Central memory CD4-positive, alpha-beta T cell (primary cell): ENCODE measurements at places on chromosomes 7 and 10.

DNA sequence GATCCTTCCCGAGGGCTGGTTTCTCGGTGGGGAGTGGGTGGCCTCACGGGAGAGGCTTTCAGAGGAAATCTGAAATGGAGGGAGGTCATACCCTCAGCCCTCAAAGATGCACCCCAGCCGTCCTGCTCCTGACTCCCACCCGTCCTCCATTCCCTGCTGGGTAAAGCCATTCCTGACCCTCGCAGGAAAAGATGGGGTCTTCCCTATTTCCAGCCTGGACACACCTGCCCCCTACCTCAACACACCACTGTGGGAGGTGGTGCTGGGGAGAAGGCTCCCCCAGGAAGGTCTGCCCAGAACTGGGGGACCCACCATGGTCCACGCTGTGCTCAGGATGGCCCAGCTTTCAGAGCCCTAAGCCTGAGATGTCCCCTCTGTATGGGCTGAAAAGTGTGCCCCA lies 86.9 kb downstream of the CHST15 start:
- no peak for DNase-seq

DNA sequence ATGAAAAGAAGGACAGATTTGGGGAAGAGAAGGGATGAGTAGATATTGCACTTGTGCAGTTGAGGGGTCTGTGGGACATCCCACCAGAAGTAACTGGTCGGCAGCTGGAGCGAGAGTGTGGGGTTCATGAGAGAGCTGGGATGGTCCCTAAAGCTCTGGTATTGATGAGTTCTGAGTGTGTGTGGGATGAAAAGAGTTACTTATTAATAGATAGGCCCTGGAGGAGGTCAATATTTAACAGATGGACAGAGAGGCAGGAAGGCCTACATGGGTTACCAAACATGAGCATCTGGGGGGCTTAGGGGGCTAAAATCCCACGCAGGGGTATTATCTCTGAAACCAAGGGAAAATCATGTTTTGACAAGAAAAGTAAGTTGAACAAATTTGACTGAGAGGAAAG lies 95.7 kb upstream of the SFMBT2 start:
- no peak for DNase-seq

DNA sequence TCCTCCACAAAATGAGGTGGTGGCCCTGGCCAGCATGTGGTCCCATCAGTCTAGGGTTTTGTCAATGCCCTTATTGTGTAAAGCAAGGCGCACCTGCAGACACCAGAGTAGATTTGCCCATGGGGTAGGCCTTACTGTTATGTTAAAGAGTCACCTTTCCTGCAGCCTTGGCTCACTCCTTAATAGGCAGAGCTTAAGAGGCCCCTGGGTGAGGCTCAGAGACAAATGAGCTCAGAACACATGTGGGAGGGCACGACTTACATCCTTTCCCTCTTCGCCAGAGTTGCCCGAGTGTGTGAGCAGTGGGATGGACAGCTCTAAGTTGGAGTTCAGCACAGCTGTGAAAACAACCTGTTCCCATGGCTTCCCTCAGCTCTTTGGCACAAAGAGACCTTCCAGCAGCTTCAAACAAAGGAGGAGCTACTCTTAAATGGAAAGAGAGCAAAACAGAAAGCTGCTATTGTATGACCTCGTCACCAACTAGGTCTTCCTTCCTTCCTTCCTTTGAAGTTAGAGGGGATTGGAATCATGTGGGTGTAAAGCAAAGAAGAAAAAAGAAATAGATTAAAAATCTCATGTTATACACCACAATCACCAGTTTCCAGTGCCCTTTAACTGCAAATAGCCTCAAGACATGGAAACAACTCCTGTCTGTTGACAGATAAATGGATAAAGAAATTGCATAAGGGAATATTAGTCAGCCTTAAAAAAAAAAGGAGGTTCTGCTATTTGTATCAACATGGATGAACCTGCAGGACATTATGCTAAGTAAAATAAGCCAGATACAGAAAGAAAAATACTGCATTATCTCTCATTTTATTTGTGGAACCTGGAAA lies 11.9 kb upstream of the XPNPEP1 start:
- peak; percentile 53 for DNase-seq

GRCh38 chr7:51165337-51165736 lies 151.3 kb downstream of the COBL start:
- DNase-seq = no peak

DNA sequence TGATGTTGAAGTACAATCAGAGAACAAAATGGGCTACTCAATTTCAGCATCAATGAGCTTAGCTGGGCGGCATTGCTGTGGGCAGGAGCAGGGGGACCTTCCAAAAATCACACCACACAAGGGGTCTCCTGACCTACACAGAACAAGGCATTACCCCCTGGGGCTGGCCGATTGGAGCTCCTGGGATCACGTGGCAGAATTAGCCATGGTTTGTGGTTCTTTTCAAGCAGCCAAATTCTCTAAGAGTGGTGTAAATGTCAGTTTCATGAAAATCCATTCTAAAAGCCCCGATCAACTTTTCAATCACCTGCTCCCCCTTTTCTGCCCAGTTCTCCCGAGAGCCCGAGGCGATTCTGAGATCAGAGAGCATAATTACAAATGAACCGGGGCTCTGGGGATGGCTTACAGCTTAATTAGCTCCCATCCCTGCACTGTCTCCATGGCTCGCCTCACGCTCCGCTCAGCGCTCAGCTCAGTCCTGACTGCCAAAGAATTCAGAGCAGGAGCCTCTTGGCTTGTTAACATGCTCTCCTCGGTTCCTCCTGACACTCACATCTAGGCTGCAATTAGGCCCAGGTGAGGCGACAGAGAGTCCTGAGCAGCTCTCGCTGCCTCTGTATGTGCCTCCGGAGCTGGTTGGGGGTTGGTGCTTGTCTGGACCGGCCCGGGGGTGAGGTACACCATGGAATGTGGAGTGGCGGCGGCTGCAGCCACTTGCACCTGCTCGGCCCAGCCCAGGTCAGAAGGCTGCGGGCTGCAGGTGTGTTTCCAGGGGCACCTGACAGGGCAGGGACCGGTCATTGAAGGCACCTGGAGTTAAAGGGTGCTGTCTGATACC lies 111.8 kb downstream of the WDR11 start:
- DNase-seq = no peak

- no peak for DNase-seq
These were observed 653.6 kb downstream of the REEP3 start for GRCh38 chr10:64174666-64175255.

- no peak for DNase-seq
These were observed 448.5 kb upstream of the MKI67 start for GRCh38 chr10:128574581-128575210.

DNA sequence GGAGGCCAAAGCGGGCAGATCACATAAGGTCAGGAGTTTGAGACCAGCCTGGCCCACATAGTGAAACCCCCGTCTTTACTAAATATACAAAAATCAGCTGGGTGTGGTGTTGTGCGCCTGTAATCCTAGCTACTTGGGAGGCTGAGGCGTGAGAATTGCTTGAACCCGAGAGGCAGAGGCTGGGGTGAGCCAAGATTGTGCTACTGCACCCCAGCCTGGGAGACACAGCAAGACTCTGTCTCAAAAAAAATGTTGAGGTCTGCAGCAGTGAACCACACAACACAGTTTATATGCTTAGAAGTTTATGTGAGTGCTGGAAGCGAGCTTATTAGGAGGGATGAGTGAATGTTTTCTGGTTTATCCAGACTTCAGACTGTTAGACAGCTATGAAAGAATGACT lies 10.4 kb downstream of the LHPP start:
- no peak for DNase-seq

DNA sequence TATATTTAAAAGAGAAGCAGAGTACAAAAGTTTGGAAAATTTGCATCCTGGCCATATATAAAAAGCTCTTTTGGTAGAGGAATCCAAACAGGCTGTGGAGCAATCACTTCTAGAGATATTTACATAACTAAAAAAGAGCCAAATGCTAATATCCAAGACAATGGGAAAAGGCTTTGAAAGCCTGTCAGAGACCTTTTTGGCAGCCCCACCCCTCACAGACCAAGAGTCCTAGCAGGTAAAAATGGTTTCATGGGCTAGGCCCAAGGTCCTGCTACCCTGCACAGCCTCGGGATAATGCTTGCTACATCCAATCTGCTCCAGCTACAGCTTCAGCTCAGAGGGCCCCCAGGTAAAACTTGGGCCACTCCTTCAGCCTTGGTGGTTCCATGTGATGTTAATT lies 430.2 kb upstream of the KCND2 start:
- DNase-seq = no peak

- DNase-seq = no peak
These were observed 15.0 kb downstream of the ARPC1A start for GRCh38 chr7:99340659-99341058.

DNA sequence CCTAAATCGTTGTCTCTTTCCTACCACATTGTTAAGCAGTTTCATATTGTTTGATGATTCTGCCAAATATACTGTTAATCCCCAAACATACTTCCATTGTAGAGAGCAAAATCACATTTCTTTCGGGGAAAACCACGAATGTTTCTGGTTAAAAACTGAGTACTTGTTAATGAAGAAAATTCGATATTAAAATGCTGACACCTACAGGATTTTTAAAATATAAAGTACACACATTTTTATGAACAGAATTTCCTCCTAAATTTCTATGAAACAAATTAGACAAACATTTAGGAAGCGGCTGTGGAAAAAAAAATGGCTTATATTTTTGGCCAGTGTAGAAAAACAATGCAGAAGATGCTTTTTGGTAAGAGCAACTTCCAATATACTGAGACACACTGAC lies 68.8 kb downstream of the IDE start:
- no peak for DNase-seq

GRCh38 chr10:12194752-12195271 lies 879 bp downstream of the NUDT5 start:
- DNase-seq = peak; percentile 15

GRCh38 chr10:132486539-132487121 lies 51.0 kb upstream of the INPP5A start:
- no peak for DNase-seq

DNA sequence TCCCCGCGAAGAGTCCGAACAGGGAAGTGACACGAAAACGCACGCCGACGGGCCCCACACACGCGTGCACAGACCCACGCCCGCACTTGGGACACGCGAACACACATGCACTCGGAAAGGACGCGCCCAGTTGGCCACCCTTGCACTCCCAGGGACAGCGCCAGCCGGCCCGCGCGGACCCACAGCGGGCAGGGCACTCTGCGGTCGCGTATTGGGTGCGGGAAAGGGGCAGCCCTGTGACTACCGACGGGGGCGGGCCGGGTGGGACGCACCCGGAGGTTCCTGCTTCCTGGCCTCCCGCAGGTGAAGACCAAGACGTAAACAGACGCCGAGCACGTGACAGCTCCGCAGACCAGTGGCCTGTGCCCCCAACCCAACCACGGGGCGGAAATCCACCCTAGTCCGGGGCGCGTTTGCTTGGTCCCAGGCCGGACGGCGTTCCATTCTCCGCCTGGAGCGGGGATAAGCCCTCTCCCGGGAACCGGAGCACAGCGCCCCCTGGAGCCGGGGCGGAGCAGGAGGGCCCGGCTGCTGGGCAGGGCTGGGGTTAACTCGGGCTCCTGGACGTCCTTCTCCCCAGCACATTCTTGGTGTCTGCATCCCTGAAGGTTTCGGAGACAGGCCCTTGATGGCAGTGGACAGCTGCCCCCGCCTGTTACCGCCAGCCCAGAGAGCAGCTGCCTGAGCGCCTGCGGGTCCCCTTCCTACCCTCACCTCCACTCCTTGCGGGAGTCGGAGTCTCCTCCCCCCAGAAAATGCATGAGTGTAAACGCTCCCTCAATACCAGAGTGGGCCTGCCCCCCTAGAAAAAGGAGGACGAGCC lies 2.0 kb upstream of the LZTS2 start:
- DNase-seq = peak; percentile 69

- no peak for DNase-seq
These were observed 20.9 kb downstream of the ANKIB1 start for GRCh38 chr7:92266415-92267241.

DNA sequence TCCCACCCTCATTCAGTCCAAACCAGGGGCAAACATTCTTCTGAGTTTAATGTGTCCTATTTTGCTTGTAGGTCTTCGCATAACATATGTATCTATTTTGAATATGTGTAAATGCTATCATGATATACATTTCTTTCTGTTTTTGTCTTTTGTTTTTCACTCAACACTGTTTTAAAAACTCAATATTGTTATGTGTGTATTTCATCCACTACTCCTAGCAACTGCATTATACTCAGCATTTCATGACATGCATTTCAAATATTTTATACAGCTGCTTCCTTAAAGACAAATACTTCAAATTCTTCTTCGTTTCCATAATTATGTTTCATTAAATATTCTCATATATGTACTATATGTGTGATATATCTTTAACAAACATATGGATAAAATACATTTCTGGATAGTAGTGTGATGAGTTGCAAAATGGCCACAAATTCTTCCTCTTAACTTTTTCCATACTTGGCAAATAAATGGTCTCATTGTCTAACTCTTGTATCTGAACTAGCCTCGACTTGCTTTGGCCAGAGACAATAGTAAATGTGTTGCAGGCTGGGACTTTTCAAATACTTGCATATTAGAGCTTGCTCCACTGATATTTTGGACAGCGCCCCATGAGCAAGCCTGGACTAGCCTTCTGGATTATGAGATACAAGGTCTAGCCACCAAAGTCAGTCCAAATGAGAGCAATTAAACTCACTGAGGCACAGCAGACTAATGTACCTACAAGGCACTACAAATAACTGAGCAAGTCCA lies 539.7 kb upstream of the KCND2 start:
- no peak for DNase-seq

DNA sequence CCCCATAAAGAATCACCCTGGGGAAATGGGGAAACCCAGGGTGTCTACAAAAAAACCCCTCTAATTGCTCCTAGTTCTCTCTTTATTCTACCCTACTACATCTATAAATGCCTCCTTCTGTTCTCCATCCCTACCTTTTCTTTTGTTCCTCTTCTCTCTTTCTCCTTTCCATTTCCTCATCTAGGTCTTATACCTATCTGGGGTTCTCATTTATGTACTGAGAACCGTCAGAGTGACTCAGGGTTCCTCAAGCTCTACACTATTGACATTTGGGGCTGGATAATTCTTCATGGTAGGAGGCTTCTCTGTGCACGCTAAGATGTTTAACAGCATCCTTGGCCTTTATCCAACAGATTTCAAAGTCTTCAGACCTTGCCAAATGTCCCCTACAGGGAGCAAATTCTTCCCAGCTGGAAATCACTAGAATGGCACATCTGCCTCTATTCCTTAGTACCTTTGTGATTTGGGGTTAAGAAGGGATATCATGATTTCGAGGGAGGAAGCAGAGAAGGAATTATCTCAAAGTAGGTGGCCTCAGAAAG lies 137.4 kb upstream of the PTN start:
- DNase-seq = no peak

- DNase-seq = no peak
These were observed 24.0 kb downstream of the NEURL1 start for GRCh38 chr10:103517234-103518085.

DNA sequence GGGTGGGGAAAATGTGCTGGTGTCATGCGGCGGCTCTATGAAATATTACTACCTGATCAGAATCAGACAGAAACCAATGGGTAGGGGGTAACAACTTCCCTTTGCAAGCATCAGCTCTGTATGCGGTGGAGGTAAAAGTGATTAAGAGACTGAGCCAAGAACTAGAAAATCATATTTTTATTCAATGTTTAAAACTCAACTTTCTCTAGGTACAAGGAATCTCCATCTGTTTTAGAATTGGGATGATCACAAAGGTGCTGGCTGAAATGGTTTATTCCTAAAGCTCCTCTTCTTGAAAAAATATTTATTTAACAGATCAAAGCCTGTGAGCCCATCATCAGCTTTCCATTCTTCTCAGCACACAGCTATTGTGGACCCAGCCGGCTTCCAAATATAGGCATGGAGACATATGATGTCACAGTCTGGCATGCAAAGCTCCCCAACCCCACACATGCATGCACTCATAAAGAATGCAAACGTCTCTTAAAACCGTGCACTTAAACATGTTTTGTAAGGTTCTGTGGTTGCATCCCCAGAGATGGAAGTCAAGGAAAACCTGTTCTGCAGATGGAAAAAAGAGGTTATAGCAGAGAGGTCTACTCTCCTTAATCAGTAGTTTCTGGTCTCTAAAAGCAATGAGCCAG lies 126.0 kb downstream of the SKIDA1 start:
- no peak for DNase-seq
